ENCODE measurements at places on chromosomes 5 and 9.

DNA sequence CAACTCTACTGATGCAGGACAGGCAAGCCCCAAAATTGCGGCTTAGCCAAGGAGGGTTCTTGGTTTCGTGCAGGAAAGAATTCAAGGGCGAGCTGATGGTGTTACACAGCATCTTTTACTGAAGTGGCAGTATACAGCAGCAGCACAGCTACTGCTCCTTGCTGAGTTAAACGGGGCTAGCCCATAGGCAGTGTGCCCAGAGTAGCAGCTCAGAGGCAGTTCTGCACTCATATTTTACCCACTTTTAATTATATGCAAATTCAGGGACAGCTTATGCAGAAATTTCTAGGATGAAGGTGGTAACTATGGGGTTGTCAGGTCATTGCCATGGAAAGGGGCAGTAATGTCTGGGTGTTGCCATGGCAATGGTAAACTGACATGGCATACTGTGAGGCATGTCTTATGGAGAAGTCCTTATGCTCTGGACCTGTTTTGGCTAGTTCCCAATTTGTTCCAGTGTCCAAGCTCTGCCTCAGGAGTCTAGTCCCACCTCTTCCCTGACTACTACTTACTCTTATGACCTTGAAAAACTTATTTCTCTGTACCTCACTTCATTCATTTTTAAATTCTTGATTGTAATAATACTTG lies 2.0 kb upstream of the SPINK9 start:
- no peak for DNase-seq

- DNase-seq, result no peak
These were observed 63.1 kb downstream of the PTCD2 start for GRCh38 chr5:72383280-72383679.

GRCh38 chr5:149584121-149584520 lies 2.8 kb downstream of the ARHGEF37 start:
- no peak for DNase-seq

GRCh38 chr9:12640016-12640587 lies 53.1 kb upstream of the TYRP1 start:
- DNase-seq, result no peak

DNA sequence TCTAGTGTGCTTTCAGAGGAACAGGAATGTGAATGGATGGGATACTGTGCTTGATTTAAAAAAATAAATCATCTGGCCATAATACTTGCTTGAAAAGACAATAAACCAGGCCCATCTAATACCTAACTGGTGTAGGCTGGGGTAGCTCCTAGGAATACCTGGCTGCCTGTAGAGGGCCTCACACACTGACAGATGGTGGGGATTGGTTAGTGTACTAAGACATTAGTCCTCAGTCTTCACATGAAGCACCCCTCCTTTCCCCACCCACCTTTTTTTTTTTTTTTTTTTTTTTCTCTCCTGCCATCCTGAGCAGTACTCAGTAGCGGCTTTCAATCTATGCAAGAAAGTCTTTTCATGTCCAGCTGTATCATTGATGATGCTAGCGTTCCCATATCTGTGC lies 130.5 kb downstream of the ADGRV1 start:
- no peak for DNase-seq

- DNase-seq, result no peak
These were observed 304.5 kb downstream of the TRPM3 start for GRCh38 chr9:70816891-70817290.

- no peak for DNase-seq
These were observed 54.1 kb downstream of the MRPS30 start for GRCh38 chr5:44862808-44863207.

DNA sequence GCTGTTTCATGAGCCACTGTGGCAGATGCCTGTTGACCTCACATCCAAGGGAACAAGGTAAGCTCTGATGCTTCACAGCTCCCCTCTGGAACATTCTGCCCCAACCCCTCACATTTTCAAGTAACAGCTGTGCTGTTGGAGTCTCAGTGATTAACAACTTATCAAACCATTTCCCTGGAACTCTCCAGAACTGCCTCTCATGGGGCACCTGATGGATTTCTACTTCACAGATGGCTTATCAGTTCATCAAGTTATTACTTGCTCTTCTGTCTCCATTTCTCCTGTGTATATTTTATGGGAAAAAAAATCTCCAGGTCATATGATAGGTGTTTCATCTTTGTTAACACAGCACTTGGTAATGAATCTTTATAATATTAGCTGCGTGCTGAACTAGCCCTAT lies 322.4 kb downstream of the MAN2A1 start:
- no peak for DNase-seq

- DNase-seq, result no peak
These were observed 185.7 kb upstream of the IL12B start for GRCh38 chr5:159515909-159516415.

DNA sequence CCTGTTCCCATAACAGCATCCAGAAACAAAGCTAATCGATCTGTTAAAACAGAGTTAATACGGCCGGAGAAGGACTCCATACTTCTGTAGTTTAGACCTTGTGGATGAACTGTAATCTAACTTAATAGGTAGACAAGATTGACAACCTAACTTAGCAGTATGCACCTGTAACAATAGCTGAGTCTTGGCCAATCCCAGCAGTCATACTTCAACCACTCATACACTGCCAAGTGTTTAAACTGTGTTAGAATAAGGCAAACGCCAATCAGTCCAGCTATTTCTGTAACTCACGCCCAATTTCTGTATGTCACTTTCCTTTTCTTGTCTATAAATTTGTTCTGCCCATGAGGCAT lies 33.7 kb upstream of the MACIR start:
- DNase-seq, result no peak
